Epithelial cell of esophagus (primary cell): ENCODE measurements at places on chromosomes 12 and 14.
A peak's percentile ranks its signal among the peaks of the same experiment; 100 is the strongest.

GRCh38 chr14:25518364-25518763, 468.4 kb upstream of the STXBP6 start:
- DNase-seq = no peak

GRCh38 chr12:124625867-124626675, 58.7 kb upstream of the NCOR2 start:
- DNase-seq = peak; percentile 62

DNA sequence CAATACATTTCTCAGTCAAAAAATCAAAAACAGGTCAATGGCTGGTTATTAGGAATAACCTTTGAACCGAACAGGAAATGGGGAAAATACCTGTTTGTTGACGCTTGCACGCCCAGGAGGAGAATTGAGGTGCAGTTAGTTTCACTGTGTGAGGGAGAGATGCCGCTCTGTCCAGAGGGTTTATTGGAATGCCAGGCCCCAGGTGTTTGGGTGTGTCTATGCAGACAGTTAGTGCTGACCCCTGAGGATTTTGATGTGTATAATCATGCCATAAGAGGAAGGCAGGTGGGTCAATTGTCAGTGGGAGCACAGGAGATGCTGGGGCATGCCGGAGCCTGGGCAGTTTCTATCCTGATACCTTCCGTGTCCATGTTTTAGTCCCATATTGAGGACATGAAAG, 100.8 kb upstream of the DIO3 start:
- no peak for DNase-seq

- DNase-seq = peak; percentile 53
These were observed 35.0 kb downstream of the ZNF664 start for GRCh38 chr12:124007826-124008570.

DNA sequence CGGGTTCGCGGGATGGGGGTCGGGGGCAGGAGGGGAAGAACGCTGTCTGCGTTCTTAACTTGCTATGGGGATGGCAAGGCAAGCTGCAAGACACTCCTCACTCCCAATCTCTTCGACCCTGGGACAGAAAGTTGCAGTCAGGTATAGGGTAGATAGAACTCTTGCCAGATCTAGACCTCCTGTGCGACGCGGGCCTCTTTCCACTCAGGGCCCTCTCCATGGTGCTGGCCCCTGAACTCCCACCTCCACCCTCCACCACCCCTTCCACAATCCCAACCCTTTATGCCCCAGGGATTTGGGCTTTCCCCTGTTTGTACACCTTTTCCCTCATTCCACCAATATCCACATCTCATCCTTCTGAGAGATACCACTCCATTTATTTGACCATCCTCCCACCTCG, 812 bp downstream of the NABP2 start:
- no peak for DNase-seq

GRCh38 chr12:168763-169525, 45.0 kb downstream of the SLC6A12 start:
- DNase-seq = no peak

GRCh38 chr14:83433618-83434017, 1900.0 kb upstream of the SEL1L start:
- no peak for DNase-seq

- no peak for DNase-seq
These were observed 2.2 kb downstream of the CPSF6 start for GRCh38 chr12:69241438-69242092.

GRCh38 chr14:30482276-30482675, 76.7 kb upstream of the G2E3 start:
- DNase-seq = no peak

DNA sequence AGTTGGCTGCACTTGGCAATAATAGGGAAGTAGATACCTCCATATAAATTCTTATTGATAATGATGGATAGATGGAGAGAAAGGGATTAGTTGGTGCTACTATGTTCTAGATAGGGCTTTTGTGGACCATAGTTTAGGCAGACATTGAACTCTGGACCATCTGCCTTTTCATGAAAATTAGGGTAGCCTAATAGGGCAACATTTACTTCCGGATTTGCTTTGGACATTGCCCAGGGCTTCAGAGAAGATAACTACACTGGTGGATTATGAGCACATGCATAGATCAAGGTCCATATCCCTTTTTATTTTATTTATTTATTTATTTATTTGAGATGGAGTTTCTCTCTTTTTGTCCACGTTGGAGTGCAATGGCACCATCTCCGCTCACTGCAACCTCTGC, 70.5 kb downstream of the FIGNL2 start:
- no peak for DNase-seq

GRCh38 chr12:22266101-22266500, 68.4 kb downstream of the ST8SIA1 start:
- DNase-seq = no peak

- DNase-seq = no peak
These were observed 9.5 kb downstream of the ZNF891 start for GRCh38 chr12:133120385-133121191.

GRCh38 chr12:28135801-28136439, 54.3 kb upstream of the CCDC91 start:
- no peak for DNase-seq

GRCh38 chr12:53827306-53827705, 75.5 kb upstream of the CISTR start:
- no peak for DNase-seq

DNA sequence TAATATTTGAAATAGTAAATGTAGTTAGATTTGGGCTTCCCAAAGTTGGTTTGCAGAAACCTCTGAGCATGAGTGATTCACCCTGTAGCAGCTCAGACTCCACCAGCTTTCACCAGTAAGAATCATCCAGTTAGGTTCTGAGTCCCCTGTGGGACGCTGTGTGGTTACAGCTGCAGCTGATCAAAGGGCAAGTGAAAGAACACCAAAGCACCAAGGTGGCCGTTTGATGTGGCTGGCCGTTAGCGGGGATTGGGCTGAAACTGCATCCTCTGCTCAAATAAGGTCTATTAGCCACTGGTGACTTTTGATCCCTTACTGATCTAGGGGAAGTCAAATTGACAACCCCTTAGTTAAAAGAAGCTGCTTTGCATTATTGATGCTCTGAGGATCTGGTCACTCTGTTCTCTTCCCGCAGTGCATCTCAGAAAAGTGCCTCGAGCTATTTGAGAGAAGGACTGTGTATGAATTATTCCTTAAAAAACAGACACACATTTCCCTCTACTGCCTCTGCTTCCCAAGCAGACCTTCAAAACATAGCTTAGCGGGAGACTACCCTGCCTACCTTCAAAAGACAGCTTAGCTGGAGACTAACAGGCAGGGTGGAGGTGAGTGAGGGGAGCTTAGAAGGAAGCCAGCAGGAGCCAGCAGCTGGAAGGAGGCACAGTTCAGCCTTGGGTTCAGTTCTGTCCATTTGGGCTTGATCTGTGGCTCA, 3.7 kb downstream of the ABHD12B start:
- no peak for DNase-seq

DNA sequence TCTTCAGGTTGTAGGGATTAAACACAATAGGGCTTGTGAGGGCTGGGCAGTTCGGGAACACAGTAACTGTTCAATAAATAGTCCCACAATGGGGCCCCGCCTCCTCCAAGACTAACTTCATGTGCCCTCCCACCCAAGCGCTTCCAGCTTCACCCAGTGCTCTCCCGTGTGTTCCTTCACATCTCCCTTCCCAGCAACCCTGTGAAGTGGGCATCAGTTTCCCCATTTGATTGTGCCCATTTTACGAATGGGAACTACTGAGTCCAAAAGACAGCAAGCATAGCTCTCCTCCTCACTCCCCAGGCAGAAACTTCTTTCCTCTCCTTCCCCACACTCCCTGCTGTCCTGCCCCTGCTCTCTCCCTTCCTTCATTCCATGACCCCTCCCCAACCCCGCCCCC, 6.2 kb upstream of the TRPV4 start:
- DNase-seq = no peak

- DNase-seq = peak; percentile 9
These were observed 146.6 kb downstream of the ASCL4 start for GRCh38 chr12:107921062-107921461.

DNA sequence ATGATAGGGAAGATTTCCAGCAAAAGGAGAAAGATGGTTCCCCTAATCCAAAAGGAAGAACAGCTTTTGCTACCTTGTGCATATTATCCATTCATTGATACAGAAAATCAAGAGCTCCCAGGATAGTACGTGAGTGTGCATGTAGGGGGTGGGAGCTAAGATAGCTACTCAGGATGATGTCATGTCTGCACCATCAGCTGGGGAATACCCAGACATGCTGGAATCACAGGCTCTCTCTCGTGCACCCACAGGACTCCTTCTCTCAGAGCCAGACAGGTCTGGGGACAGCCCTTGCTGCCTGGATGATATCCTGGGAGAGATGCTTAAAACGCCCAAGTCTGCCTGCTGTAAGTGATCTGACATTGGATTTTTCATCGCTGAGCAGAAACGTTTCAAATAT, 38.9 kb downstream of the FOXN3 start:
- DNase-seq = peak; percentile 90

- DNase-seq = peak; percentile 14
These were observed 46.1 kb downstream of the DNAH10 start for GRCh38 chr12:123808167-123808566.

DNA sequence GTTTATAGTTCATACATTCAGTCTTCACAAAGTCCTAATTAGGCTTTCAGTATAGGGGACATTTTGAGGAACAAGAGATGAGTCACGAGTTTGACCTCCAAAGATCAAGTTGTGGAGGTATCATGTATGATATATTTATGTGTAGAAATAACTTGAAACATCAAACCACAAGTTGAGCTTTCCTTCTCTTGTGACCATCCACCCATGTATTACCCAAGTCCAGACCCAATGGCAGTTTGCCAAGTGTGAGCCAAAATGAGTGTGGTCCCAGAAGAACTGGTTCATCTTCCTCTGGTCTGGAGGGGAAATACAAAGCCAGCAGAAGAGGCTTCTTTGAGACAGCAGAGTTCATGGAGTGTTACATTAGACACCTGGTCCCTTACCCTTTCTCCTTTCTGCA, 104.9 kb downstream of the ATP23 start:
- peak; percentile 54 for DNase-seq

- no peak for DNase-seq
These were observed 151.4 kb upstream of the NUDT4 start for GRCh38 chr12:93226361-93226760.

- peak; percentile 11 for DNase-seq
These were observed 53.7 kb downstream of the FOXN4 start for GRCh38 chr12:109255377-109255776.

DNA sequence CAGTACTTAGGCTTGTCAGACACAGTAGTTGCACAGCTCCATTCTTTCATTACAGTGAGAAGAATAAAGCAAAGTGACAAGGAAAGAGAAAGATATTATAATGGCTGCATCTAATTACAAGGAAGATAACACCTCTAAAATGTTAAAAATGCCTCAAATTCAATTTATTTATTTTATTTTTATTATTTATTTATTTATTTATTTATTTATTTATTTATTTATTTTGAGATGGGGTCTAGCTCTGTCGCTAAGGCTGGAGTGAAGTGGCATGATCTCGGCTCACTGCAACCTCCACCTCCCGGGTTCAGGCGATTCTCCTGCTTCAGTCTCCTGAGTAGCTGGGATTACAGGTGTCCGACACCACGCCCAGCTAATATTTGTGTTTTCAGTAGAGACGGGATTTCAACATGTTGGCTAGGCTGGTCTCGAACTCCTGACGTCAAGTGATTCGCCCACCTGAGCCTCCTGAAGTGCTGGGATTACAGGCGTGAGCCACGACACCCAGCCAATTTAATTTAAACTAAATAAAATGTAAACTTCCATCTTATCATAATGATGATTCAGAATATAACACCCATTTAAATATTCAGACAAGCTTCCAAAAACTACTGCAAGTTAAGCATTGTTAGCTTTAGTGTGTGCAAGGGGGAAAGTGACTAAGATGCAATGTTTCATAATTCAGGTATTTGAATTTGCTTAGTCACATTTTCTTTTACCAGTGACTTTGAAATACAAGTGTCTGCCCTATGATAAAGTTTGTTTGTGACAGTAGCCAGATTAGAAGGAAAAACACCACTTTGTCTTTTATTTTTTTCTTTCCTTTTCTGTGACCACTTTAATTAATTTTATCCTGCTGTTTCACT, 2.4 kb upstream of the CFAP54 start:
- DNase-seq = peak; percentile 87

GRCh38 chr12:54667945-54668344, 19.8 kb upstream of the DCD start:
- no peak for DNase-seq

DNA sequence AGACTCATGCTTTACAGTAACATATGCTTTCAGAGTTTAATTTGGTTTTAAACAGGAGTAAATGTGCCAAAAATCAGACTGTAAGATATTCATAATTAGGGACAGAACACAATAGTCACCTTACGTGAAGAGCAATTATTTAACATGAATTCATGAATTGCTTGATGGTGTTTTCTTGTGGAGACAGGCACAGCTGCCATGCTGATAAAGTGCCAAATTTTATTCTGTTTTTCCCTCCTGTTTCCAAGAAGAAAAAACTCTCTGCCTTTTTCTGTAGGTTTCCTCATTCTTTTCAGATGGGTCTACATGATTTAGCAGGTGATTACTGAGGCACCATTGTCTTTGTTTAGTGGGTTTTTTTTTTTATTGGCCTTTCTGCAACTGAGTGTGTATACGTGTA, 80.1 kb downstream of the C12orf42 start:
- DNase-seq = no peak

DNA sequence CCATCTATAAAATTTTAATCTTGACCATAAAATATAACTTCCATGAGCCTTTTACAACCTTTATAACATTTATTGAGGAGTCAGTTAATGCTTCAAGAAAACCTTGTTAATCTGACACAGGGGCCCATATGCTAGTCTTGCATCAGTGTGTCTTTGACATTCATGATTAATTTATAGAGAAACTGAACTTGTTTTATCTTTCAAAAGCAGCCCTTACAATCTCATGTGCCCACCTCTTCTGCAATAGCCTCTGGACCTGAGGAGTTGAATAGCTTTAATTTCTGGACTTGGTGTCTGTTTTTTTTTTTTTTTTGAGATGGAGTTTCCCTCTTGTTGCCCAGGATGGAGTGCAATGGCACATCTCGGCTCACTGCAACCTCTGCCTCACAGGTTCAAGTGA, 8.6 kb upstream of the LPCAT3 start:
- no peak for DNase-seq

GRCh38 chr12:56676851-56677580, 11.1 kb downstream of the PTGES3 start:
- DNase-seq = no peak

- no peak for DNase-seq
These were observed 70.9 kb downstream of the STXBP6 start for GRCh38 chr14:24978862-24979724.

DNA sequence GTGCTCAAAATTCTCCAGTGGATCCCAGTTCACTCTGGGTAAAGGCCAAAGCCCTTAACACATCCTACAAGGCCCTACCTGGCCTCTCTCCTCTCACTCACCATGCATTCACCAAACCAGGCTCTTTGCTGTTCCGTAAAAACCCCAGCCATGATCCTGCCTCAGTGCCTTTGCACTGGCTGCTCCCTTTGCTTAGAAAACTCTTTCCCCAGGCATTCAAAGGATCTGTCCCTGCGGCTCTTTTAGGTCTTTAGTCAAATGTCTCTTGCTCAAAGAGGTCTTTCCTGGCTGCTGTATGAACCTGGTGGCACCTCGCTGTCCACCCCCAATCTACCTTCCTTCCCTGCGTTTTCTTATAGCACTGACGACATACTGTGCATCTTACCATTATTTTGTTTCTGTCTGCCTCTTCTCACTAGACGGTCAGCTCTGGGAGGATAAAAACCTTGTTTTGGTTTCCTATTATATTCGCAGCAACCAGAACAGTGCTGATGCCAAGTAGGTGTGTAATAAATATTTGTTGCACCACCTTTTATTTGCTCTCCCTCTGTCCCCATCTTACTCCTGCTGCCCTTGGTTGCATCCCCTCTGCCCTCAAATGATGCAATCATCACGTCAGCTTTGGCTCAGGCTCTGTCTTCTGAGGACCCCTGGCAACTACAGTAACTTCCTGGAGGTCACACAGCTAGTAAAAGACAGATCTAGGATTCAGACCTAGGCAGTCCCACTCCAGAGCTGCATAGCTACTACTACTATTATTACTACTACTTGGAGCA, 23.8 kb upstream of the DICER1 start:
- no peak for DNase-seq
